ENCODE measurements at places on chromosomes 1 and 21.

DNA sequence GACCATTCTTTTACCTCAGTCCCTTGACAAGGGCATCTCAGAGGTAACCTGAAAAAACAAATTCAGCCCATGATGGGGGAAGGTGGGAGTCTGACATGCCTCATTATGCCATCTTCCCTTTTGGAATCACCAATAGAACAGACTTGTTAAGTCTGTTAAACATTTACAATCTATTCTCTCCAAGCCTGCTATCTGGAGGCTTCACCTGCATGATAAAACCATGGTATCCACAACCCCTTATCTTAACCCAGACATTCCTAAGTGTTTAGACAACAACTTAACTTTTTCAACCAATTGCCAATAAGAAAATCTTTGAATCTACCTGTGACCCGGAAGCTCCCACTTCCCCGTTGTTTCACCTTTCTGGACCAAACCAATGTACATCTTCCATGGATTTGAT, 233.0 kb upstream of the CACYBP start:
- no peak for DNase-seq

DNA sequence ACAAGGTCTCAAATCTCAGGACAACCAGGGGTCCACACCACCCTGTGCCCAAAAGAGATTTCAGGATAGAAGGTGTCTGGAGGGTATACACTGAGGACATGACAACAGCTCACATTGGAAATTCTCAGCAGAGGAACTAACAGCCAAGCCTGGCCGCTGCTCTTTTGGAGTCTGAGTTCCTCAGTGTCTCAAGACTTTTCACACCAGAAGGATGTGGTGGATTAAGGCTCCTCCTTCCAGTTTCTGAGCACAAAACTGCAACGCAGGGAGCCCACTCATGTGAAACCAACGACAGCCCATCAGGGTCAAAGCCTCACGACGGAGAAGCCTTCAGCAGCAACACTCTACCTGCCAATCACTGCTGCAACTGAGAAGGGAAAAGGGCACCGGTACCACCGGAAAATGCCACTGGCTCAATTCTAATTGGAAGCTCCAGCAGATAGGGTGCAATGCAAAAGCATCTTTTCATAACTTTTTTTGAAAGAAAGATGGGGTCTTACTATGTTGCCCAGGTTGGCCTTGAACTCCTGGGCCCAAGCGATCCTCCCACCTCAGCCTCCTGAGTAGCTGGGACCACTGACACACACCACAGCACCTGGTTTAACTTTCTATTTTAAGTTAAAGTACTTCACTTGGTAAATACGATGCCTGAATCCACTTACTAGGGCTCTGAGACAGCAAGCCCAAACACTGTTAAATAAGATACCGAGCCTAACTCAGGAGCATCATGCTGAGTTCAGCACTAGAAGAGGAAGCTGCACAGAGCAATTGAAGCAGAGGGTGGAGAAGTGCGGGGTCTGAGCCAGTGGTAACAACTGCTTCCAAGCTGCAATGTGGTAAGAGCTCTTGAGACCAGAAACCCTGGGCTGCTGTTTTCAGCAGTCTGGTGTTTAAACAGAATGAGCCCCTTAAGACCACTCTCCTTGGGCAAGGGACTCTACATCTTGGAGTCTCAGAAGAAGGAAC, 7.8 kb downstream of the CAPZB start:
- peak; percentile 60 for DNase-seq

- no peak for DNase-seq
Observed at GRCh38 chr1:22524481-22524880, 38.8 kb upstream of the EPHA8 start.

DNA sequence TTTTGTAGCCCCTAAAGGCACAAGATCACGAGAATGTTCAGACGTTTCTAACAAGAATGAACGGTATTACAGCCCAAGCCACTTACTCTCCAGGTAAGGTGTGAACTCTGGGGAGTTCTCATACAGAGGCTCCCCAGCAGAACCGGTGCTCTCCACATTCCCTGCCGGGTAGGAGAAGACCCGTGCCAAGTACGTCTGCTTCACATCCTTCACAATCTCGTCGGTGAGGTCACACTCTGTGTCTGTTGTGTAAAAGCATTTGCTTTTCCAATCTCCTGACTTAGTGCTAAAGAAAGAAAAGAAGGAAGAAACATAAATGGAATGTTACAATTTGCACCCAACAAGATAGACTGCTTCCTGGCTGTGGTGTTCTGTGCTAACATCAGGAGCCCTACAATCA, 5.7 kb downstream of the F3 start:
- no peak for DNase-seq

GRCh38 chr1:242629396-242629795, 104.9 kb upstream of the PLD5 start:
- peak; percentile 4 for DNase-seq

DNA sequence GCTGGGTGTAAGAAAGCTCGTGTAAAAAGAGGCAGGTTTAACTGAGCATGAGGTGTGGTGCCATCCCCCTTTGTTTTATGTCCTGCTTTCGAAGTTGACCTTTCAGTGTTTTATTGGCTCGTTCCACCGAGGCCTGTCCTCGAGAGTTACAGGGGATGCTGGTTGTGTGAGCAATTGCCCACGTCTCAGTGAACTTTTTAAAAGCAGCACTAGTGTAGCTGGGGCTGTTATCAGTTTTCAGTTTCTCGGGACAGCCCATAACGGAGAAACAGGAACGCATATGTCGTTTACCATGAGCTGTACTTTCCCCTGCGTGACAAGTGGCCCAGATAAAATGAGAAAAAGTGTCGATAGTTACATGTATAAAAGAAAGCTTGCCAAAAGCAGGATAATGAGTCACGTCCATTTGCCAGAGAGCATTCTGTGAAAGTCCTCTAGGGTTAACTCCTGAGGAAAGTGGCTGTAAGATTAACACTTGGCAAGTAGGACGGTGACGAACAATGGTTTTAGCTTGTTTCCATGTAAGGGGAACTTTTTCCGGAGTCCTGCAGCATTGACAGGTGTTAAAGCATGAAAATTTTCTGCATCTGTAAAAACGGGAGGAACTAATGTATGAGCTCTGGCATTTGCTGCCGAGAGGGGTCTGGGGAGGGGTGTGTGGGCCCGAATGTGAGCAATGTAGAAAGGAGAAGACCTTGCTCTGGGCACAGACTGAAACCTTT, 7.8 kb upstream of the LRRC47 start:
- DNase-seq, result no peak

DNA sequence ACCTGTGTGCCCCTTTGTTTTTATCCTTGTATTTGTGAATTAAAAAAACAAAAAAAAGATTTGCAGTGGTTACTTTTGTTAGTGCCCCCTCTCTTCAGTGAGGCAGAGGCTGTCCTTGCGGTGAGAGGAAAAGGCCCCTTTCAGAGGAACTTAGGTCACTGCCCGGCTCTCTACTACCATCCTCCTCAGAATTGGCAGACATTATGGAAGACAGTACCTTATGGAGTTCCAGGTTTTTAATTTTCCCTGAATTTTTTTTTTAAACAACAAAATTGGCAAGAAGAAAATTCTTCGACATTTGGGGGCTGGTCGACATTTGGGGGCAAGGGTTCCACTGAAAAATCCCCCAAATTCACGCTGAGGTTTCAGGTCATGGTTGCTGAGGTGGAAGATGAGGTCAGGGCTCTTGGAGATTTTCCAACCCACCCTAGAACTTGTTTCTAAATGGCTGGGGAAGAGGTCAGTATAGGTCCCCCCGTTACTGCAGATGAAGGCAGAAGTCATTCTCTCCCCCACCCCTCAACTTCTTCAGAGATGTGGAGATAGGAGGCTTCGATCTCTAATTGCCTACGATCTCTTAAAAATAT, 5.3 kb downstream of the RXFP4 start:
- no peak for DNase-seq

DNA sequence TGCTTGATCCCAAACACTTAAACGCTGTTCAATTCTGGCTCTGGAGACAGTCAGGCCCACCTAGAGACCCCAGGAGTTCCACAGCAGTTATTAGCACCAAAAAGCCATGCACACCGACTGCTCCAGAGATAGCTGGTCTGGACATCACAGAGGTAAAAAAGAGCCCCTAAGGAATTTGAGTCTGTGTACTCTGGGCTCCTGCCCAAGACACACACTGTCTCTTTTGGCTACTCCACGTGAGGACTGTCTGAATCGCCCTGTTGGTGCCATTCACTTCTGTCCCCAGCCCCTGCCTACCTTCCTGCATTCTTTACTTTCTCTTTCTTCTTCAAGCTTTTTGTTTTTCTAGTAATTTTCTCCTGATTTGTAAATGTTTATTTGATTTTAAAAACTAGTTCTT, 197.4 kb downstream of the ADGRL2 start:
- no peak for DNase-seq

GRCh38 chr1:26477446-26478152, 5.4 kb downstream of the HMGN2 start:
- DNase-seq, result no peak

DNA sequence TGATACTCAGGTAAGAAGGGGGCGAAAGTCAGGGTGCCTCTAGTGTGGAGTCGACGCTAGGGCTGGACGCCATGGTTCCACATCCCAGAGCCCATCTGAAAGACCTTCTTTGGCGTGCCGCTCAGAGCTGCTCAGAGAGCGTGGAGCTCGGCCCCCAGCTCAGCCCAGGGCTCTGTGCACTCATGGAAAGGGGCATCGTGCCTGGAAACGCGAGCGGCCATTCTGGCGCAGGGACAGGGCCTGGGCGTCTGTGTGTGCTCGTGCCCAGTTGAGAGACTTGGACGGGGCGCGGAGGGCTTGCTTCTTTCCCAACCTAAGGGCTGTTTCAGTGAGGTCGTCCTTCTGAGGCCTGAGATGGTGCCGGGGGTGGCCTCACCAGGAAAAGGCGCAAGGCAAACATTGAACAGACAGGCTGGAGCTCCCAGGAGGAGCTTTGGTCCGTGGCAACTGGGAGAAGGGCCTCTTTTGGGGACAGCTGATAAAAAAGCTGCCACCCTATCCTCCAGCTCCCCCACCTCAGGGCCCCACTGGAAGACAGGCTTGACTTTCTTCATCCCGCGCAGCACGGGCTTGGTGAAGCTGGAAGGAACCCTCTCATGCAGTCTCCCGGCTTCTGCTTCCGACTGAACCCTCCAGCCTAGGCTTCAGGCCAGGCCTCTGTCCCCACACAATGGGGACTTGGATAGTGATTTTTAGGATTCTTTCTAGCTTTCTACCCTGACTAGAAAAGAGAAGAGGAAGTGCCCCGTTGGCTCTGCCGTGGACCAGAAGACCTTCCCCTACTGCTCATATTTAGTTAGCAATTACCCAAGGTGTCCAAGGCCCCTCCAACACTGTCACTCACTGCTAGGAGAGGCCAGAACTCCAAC, 77.1 kb downstream of the CD58 start:
- no peak for DNase-seq

- no peak for DNase-seq
Observed at GRCh38 chr1:34898330-34898761, 31.1 kb downstream of the DLGAP3 start.

GRCh38 chr1:9080705-9081291, 11.4 kb upstream of the SLC2A5 start:
- no peak for DNase-seq

GRCh38 chr1:112537456-112537855, 28.7 kb downstream of the WNT2B start:
- no peak for DNase-seq

DNA sequence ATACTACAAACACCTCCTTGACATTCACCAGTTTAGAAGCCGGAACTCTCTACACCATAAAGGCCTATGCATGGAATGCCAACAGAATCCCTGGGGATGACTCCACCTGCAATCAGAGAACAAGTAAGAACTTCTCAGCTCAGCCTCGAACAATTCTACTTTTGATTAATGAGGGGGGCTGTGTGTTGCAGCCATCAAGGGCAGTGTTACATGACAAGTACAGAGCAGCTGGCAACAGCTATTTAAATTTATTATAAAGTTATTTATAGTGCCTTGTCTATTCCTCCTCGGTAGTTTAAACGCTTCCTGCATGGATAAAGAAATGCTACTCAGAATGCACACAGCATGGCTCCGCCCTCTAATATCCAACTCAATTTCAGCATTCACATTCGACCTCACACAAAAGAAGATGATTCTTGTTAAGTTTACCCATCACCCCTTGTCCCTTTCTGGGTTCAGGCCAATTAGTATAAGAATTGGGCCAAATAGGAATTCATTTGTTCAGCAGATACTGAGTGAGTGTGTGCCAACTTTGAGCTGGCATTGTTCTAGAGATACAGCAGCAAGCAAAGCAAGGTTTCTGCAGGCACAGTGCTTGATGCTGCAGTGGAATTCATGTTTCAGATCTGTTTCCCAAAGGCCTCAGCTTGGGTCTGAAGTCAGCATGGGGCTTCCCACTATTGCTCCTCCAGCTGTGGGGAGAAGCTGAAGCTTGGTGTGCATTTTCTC, 6.4 kb downstream of the FNDC7 start:
- DNase-seq, result no peak

GRCh38 chr1:78715181-78715661, 65.6 kb downstream of the IFI44 start:
- DNase-seq, result no peak

GRCh38 chr1:233971753-233972152, 67.3 kb downstream of the SLC35F3 start:
- no peak for DNase-seq

DNA sequence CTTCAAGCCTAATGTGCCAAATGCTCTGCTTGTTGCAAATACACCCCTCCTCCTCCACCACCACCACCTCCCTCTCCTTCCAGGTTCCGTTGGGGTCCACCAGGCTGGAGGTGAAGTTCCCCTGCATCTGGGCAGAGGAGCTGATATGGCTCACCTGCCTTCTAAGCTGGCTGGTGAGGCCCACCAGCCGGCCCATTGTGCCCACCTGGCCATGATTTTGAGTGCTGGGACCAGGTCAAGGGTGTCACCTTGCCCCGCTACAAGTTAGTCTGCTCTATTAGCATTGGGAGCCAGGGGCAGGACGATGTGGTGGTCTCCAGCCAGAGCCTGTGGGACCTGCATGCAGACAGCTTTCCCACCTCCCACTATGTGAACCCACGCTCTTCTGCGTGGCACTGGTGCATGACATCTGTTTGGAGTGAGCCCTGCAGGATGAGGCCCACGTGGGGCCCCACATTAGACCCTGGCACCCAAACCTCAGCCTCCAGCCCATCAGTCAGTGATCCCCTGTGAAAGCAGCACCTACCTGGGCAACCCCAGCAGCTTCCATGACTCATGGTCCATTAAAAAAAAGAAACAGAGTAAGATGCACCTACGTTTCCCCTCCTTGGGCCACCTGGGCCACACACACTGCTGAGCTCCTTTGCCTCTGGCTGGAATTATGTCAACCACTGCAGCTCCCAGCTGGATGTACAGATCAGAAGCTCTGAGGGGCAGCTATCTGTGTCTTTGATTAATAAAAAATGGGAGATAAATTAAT, 15.6 kb upstream of the CDCP2 start:
- DNase-seq, result no peak

DNA sequence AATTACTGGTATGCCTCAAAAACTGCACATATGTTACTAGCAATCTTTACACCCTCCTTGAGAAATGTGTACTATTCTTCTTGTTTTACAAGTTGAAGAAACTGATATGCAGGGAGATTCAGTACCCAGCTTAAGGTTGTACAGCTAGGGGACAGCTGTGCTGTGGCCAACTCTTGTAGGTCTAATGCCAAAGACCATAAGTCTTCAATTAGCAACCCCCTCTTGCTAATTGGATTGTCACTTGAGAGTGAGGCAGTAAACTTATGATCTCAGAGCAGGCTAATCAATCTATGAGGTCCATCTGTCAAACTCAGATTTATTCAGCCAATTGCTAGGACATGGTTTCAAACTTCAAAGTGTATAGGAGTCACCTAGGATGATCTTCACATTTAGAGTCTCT, 492.0 kb upstream of the USP24 start:
- DNase-seq, result no peak

Data from activated CD4-positive, alpha-beta T cell treated with anti-CD3 and anti-CD28 coated beads for 36 hours (primary cell).